ENCODE measurements at places on chromosomes 1 and 21.
A peak's percentile ranks its signal among the peaks of the same experiment; 100 is the strongest.

- DNase-seq, result no peak
These were observed 124.3 kb downstream of the PBX1 start for GRCh38 chr1:164683235-164683634.

GRCh38 chr1:101051688-101052638 lies 26.4 kb upstream of the DPH5 start:
- DNase-seq, result no peak

GRCh38 chr1:230150615-230151014 lies 83.6 kb downstream of the GALNT2 start:
- DNase-seq, result no peak

- no peak for DNase-seq
These were observed 2.9 kb downstream of the TATDN3 start for GRCh38 chr1:212794561-212795014.

GRCh38 chr1:236020359-236021219 lies 44.3 kb downstream of the NID1 start:
- no peak for DNase-seq

- no peak for DNase-seq
These were observed 16.1 kb upstream of the FCAMR start for GRCh38 chr1:206986402-206986801.

DNA sequence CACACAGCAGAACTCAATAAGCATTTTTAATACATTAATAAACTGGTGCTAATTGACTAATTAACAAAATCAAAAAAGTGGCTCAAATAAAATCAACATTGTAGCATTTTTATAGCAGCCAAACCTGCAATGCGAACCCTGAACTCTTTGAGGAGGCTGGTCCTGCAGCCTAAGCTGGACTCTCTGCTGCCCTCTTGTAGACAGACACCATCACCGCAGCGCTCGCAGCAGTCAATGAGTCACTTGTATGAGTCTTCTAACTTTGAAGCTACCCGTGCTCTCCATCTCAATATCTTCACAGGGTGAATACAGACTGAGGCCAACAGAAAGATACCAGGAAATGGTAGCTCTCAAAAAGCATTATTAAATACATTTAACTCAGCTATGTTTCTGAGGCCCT lies 9.7 kb upstream of the KRTAP7-1 start:
- DNase-seq, result no peak

DNA sequence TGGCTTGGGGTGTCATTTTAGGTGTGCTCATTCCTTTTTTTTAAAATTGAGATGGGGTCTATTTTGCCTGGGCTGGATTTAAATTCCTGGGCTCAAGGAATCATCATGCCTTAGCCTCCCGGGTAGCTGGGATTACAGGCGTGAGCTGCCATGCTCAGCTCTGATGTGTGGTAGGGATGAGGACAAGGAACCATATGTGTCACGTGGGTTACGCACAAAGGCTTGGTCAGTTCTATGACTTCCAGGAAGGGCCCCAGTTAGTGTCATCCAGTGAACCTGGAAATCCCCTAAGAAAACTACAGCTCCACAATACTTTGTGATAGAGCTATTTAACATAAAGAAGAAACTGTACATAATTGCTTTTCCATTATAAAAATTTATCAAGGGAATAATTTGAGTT lies 6.7 kb upstream of the METTL25B start:
- DNase-seq, result no peak

- DNase-seq, result no peak
These were observed 2.4 kb downstream of the TSPEAR start for GRCh38 chr21:44708866-44709425.

- DNase-seq, result no peak
These were observed 1171.8 kb downstream of the AMY1C start for GRCh38 chr1:104921525-104921924.

DNA sequence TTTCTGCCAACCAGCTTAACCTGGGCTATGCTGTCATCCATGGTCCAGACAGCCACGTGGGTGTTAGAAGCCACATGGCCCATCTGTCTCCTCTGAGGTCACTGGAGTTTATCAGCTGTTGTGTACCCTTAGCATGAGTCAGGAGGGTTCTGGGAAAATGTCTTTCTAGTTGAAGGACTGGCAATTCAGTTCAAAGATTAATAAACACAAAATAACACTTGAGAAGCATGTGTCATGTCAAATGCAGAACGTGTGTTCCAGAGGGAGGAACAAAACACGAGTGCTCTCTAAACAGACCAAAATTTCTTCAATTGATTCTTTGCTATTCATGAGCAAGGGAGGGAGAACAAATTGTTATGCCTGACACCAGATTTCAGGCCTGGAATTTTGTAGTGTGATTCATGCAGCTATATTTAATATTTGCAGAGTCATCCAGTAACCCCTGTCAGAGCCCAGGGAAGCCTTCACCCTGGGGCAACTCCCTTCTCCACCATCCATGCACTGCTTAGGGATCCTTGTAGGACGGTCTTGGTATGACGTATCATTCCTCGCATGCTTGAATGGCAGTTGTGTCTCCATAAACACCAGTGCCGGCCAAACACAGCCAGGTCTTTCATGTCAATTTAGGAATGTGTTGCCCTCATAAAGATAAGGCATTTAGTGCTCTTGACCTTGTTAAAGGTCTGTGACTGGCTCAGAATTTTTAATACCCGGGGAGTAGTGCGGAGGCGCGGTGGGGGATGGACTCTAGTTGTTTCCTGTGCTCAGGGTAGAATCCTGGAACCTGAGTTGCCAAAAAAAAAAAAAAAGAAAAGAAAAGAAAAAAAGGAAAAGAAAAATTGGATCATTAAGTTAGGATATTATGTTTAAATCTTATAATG lies 27.7 kb upstream of the DYRK1A start:
- no peak for DNase-seq

GRCh38 chr1:29579821-29580425 lies 343.6 kb downstream of the PTPRU start:
- DNase-seq, result no peak

DNA sequence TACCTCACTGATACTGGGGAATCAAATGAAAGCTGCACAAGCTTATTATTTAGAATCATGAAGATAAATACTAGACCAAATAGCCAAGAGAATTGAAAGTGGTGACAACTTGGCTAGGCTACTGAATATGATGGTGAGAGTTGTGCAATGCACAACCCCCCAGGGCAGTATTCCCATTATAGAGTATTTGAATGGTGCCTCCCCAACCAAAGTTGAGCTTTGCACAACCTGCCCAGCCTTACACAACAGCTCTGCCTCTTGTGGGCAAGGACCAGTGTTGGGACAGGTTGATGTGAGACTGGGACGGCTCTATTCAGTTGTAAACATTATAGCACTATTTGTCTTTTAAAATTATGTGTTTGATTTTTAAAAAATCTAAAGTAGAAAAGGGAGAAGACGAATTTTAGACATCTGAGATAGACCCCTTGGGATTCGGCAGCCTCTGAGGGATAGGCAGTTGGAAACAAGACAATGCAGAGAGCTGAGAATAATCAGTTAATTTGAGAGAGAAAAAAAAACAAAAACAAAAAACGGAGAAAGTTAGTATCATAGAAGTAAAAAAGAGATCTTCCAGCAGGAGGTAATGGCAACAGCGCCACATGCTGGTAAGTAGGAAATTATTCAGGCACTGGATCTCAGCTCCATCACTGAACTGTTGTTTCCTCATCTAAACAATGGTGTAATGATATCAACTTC lies 91.0 kb upstream of the KCNA3 start:
- no peak for DNase-seq

- DNase-seq, result no peak
These were observed 82.2 kb upstream of the BMP8A start for GRCh38 chr1:39409055-39409816.

DNA sequence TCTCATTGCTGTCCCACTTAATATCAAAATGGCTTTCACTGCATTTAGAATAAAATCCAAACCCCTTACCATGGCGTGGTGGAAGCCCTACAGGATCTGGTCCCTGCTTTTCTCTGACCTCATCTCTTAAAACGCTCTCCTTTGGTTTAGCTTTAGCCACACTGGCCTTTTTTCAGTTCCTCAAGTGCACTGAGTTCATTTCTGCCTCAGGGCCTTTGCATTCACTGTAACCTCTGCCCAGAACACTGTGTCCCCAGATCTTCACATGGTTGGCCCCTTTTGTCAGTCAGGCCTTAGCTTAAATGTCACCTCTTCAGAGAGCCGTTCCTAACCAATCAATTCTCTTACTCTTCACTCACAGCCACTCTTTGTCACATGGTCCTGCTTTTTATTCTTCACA lies 21.5 kb downstream of the BCL9 start:
- no peak for DNase-seq

DNA sequence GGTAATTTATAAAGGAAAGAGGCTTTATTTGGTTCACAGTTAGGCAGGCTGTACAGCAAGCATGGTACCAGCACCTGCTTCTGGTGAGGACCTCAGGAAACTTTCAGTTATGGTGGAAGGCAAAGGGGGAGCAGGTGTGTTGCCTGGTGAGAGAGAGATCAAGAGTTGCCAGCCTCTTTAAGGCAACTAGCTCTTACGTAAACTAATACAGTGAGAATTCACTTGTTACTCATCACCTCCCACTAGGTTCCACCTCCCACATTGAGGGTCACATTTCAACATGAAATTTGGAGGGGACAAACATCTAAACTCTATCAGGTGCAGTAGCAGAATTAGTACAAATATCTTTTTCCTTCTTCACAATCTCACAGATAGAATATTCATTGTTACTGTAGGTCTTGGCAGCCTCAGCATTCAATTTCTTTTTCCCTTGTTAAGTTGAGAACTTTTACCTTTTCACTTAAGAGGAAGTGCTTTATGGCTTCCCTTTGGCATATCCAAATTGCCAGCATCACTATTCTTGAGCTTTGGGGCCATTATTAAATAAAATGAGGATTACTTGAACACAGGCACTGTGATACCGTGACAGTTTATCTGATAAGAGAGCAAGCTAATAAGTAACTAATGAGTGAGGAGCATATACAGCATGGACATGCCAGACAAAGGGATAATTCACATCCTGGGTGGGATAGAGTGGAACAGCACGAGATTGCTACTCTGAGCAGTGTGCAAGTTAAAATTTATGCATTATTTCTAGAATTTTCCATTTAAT lies 48.4 kb downstream of the MAGI3 start:
- DNase-seq, result no peak

DNA sequence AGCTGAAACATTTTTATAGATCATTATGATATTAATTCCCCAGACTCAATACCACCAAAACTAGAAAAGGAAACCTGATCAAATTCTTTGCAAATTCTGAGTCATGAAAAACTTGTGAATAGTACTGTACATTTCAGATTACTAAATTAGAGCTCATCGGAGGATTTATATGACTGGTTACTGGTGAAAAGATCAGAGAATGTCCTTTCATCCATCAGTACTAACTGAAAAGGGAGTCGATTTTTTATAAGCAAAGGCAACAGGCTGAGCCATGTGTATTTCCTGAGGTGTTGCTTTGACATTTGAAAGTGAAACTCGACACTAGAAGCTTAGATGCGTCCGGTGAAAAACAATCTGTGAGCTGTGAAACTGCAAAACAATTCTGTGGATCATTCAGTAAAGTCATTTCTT lies 155.7 kb downstream of the TNFSF18 start:
- DNase-seq, result no peak

GRCh38 chr1:159092036-159092760 lies 15.6 kb upstream of the AIM2 start:
- no peak for DNase-seq

- DNase-seq, result no peak
These were observed 46.8 kb downstream of the UBR4 start for GRCh38 chr1:19163261-19163660.

GRCh38 chr21:28822486-28823335 lies 170.0 kb downstream of the LTN1 start:
- peak; percentile 66 for DNase-seq

DNA sequence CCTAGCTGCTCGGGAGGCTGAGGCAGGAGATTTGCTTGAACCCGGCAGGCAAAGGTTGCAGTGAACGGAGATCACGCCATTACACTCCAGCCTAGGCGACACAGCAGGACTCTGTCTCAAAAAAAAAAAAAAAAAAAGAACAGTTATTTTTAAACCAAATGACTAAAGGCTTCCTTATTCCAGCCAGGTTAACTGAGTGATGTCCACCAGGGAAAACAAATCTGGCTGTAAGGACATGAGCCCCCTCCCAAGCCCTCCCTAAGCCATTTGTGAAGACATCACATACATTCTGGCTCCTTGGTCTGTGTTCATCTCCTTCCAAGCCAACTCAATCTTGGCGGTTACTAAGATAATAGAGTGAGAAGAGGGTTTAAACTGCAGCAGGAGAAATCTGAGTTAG lies 8.2 kb downstream of the TMCC2 start:
- DNase-seq, result no peak

- no peak for DNase-seq
These were observed 1.8 kb downstream of the PTTG1IP start for GRCh38 chr21:44871576-44872269.

DNA sequence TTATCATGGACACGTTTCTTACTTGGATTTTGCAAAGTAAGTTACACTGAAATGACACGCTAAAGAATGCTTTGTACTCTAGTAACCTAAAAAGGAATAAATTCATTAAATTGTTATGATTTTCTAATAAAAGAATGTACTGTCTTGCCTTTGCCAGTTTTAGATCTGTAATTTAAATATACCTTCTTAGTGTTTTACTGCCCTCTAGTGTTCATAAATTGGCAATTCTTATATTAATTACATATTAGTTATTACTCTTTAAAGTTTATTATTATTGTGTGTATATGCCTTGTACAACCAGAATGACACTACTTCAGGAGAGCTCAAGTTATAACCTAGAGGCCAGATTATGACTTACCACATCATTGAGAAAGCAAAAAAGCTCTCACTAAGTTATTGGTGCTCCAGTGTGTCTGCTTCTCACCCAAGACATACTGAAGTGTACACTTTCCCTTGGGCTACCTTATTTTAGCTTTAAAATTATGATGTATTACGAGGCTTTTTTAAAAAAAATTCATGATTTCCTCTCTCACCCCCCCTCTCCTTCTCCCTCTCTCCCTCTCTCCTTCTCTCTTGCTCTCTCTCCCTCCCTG lies 169.9 kb downstream of the HS2ST1 start:
- no peak for DNase-seq

GRCh38 chr1:107394301-107394700 lies 253.5 kb downstream of the NTNG1 start:
- DNase-seq, result no peak

- DNase-seq, result no peak
These were observed 1029.6 kb downstream of the TTLL7 start for GRCh38 chr1:82969340-82969739.

- no peak for DNase-seq
These were observed 104.9 kb upstream of the SNX7 start for GRCh38 chr1:98556521-98557158.

DNA sequence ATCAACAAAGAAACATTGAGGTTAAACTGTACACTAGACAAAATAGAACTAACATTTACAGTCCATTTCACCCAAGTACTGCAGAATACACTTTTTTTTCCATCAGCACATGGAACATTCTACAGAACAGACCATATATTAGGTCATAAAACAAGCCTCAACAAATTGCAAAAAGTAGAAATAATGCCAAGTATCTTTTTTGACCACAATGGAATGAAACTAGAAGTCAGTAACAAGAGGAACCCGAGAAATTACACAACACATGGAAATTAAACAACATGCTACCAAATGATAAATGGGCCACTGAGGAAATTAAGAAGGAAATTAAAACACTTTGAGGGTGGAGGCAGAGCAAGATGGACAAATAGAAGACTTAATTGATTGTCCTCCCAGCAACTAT lies 8.4 kb upstream of the C1orf185 start:
- no peak for DNase-seq

Data from left renal cortex interstitium (tissue), 4 donors.